Renal cortical epithelial cell (primary cell): ENCODE measurements at places on chromosomes 3 and 15. TPM values are rescaled to one million over a fixed set of nuclear protein-coding genes. Genes with fewer than 3 reads are reported as not detected.

The RBMS3 gene
- 26.7 and 38.6 TPM in 2 replicates for total RNA-seq

The SLC28A2 gene
- total RNA-seq, result not detected in 2 replicates

The SIN3A gene
- total RNA-seq, result 18.8 and 66.0 TPM in 2 replicates

The MORF4L1 gene
- total RNA-seq, result 422 and 542 TPM in 2 replicates

The MYL3 gene
- 4.7 and 15.2 TPM in 2 replicates for total RNA-seq

The POTEB2 gene
- total RNA-seq, result not detected in 2 replicates

The NISCH gene
- total RNA-seq, result 40.8 and 111 TPM in 2 replicates

The COL8A1 gene
- 123 and 241 TPM in 2 replicates for total RNA-seq

The GOLGA8M gene
- total RNA-seq, result 0.89 TPM in 1 of 2 replicates, not detected in the other

The MASP1 gene
- total RNA-seq, result 0.52 and 3.5 TPM in 2 replicates

The GOLGA8K gene
- 0.40 TPM in 1 of 2 replicates, not detected in the other for total RNA-seq
